Kasumi-1 (cell line): ENCODE measurements at places on chromosomes 1 and 21.
A peak's percentile ranks its signal among the peaks of the same experiment; 100 is the strongest.

DNA sequence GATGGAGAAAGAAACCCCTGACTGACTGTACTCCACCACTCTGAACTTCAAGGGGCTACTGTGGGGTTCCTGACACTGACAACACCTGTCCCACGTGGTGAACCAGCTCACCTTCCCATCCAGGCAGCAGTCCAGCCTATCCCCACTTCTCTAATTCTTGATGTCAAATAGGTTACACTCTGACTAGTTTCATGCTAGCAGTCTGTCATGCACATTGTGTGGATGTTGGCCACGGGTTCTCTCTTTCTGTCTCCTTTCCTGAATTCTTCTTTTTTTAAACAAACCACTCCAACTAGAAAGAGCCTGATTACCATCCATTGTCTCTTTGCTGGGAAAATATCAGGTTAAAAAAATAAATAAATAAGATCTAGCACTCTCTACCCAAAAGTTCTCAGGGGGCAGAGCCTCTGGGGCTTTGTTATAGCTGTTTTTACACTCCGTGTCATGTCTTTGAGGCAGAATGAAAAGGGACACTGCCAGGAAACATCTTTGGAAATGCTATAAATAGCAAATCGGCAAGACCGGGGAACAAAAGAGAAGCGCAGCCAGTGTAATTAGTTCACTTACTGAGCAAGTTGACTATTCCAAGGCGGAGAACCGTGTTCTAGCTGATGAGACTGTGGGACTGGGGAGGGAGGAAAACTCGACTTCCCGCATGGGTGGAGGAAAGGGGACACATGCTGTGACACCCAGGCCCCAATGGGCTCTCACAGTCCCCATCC lies 356.1 kb downstream of the OMA1 start:
- no peak for DNase-seq

DNA sequence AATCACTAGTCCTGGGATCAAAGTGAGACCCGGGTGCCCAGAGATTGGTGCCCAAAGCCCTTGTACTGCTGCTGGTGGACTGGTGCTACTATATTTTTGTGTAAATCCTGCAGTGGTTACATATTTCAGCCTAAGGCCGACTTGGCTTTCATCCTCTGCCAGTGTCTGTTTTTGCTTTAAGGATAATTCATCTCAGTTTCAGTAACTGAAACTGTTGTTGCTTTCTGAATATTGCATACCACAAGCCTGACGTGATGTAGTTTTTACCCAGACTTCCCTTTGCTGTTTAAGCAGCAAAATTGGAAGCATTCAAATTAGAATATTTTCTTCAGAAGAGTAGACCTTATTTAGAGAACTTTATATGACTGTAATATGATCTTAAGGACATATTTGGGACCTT lies 341.8 kb downstream of the RYR2 start:
- DNase-seq: no peak

GRCh38 chr1:2425892-2426291 lies 13.5 kb upstream of the PEX10 start:
- no peak for DNase-seq

DNA sequence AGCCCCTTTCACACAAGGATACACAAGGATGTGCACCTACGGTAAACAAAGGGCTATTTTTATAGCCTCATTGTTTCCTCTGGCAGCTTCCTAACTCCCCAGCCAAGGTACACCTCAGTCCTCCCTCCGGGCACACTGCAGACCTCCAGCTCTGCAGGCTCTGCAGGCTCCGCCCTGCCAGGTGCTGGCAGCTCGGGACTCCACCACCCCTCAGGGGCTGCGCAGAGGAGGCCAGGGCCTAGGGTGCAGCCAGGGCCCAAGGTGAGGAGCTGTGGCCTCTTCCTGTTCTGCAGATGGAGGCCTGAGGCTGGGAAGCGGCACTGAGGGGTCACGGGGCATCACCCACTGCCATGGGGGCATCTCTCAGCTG lies 19.8 kb upstream of the CLSTN1 start:
- no peak for DNase-seq

GRCh38 chr1:36729289-36729688 lies 246.6 kb upstream of the CSF3R start:
- no peak for DNase-seq

GRCh38 chr1:202505356-202505755 lies 156.9 kb downstream of the PPP1R12B start:
- no peak for DNase-seq

DNA sequence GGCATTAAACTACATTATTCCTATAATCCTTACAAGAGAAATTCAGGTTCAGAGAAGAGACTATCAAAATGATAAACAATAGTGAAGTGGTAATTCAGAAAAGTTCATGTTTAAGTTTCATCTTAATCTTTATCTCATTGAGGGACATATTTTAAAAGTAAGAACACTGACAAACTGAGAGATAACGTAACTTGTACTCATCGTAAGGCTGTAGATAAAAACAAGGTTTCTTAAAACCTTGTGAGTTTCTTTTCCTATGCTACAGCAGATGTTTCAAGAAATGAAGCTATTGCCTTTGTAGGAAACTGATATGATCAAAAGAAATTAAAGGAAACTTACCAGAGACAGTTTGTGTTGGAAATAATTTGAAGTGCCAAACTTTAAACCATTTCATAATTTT lies 65.0 kb downstream of the RERE start:
- no peak for DNase-seq

DNA sequence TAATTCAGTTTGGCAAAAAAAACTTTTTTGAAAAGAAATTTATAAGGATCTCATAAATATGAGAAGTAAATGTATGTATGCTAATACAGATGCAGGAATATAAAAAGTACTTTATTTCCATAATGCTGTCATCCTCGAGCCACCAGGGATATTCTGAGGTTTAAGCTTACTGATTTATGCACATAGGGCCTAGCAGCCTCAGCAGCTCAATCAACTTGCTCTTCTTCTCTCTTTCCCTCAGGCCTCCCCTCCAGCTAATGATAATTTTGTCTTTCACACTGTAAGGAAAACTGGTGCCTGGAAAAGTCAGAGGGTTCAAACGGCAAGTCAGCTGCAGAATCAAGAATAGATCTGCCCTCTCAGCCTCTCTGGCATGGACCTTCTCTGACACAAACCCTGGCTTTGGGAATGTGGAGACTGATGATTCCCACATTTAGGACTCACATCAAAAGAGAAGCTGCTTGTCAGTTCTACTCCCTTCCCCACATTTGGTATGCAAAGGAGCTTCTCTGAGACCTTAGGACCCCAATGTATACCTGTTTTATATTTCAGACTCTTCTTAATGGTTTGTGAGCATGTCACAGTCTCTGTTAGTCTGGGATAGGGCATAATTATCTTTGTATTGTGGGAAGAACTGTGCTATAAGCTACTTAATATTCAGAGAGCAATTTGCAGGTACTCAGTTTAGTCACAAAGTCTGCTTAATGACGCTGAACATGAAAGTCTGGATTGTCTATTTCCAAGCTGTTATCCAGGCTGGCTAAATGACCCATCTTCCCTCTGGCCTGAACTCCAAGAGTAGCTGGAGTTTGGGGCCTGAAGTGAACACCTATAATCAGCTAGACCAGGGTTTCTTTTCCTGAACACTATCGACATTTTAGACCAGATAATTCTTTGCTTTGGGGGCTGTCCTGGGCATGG lies 52.1 kb upstream of the DIPK1A start:
- no peak for DNase-seq

GRCh38 chr1:33085332-33085731 lies 4.4 kb downstream of the AZIN2 start:
- no peak for DNase-seq

- no peak for DNase-seq
These were observed 5.3 kb downstream of the COL18A1 start for GRCh38 chr21:45410151-45410864.

- no peak for DNase-seq
These were observed 144.1 kb upstream of the IGSF21 start for GRCh38 chr1:17963513-17963912.

DNA sequence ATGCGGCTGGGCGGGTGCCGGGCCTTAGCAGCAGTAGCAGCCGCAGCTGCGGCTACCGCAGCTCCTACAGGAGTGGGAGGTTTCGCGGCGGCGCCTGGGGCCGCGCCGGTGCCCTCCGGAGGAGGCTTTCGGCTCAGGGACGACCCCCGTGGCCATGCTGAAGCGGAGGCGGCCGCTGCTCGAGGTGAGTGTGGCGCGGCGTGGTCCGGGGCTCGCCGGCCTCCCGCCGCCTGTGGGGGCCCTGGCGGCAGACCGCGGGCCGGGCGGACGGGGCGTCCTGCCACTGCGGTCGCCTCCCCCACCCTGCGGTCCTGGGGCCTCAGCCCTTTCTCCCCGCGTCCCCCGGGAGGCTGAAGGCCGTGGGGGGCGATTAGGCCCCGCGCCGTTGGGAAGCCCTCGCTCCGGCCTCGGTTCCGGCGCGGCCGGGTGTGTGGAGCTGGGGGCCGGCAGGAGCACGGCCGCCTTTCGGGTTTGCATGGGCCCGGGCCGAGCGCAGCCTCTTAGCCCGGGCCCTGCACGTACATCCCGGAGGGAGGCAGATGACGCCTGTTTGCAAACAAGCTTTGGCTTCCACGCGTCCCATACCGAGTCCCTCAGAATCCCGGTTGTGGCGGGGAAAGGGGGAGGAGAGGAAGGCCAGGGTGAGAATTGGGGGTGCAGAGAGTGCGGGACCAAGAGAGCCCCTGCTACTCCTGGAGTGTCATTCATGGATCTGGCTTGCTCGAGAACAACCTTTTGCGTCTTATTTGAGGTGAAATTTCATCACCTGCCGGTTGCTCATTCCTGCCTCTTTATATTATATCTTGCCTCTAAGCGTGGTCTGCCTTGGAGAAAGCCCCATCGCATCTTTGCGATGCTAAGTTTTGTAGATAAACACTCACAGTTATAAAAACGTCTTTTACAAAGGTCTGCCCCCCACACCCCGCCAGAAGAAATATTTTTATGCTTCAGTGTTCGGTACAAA lies 613 bp downstream of the ZFYVE9 start:
- DNase-seq: peak; percentile 39

DNA sequence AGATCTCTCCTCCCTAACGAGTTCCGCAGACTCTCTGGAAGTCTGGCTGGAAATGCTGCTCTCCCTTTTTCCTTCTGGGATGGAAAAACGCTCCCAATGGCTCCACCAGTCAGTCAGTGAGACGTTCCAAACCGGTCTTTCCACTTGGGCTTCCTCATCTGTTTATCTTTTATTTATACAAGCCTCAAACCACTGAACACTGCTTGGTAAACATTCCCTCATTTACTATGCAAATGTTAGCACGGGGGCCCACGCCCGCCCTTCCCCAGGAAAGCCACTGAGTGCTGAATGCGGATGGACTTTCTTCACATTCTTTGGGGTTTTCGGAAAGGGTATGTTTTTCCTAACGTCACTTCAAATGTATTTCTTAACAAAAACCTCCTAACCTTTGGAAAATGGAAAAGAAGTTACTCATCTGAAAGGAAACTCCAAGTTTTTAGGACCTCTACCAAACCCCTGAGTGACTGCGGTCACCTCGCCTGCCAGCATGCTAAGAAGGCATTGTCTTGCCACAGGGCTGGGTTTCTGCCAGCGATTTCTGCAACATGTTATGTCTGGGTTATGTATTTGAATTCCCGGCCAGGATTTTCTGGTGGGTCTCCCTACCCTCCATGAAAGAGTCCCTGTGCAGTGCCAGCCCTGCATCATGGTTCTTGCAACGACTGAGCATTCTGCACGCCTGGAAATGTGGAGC lies 14.0 kb upstream of the UMODL1 start:
- DNase-seq: no peak

GRCh38 chr1:12447307-12447706 lies 170.7 kb downstream of the DHRS3 start:
- no peak for DNase-seq

DNA sequence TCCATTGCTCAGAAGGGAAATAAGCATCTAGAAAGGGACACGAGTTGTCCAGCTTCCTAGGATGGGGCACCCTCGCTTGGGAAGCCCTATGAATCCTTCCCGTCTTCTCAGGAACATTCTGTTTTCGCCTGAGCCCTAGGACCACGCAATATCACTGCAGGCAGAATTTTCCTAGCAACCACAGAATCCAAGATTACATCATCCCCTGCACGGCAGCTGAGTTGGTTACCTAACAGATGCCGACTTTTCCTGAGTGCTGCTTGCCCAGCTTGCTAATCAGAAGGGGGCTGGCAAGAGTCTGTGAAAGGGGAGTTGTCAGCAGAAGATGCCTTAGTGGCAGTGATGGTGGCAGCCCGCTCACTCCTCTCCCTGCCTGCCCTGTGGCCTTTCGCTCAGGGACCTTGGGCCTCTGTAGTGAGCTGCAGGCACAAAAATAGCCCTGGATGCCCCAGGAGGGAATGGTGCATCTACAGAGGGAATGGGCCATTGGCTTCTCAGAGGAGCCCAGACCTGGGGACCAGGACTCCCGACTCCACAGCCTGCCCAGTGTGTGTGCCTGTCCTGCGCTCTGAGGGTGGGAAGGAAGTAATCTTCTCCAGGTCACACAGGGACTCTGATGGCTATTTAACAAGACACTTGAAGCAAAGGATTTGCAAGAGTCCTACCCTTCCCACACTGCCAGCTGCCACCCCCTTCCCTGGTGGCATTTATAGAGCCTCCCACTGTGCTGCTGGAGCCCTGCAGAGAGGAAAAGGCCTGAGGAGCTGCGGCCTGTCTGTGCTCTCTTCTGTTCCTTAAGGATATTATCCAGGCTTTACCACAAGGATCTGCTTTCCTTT lies 28.9 kb upstream of the CLSTN1 start:
- DNase-seq: no peak

DNA sequence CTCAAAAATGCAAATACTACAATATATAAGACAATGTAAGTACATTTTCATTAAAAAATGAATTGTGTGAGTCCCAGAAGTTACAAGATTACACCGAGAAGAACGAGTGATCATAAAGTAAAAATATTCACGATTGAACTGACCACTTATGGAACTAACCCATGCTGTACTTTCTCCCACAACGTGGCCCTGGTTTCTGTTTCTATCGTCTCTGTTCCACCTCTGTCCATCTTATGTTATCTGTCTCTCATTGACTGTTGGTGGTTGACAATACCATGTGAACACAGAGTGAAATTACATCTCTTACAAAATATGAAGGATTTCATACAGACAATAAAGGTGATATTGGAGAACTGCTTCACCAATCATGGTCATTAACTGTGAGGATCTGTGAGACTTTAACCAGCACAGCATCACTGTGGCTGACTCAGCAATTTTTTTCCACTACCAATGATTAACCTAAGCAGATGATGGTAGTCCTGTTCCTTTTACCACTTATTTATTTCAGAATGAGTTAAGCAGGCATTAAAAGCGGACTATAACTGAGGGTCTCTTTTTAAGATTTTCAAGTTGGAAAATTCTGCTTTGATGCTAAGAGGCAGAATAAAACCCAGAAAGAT lies 165.1 kb downstream of the TGFB2 start:
- DNase-seq: no peak
